ENCODE measurements at places on chromosomes 3 and 15. TPM values are rescaled to one million over a fixed set of nuclear protein-coding genes. Genes with fewer than 3 reads are reported as not detected.

SKOR1 gene
- 0.07 TPM for total RNA-seq

SLC25A36 gene
- 89.6 TPM for total RNA-seq

TMEM212 gene
- total RNA-seq: not detected

SLC51A gene
- total RNA-seq: not detected

PTPRG gene
- 73.9 TPM for total RNA-seq

TIPIN gene
- 18.8 TPM for total RNA-seq

PRR20G gene
- not detected for total RNA-seq

SLC24A5 gene
- 0.07 TPM for total RNA-seq

ALG1L2 gene
- total RNA-seq: 0.27 TPM

EPB42 gene
- total RNA-seq: not detected

SLC9C1 gene
- total RNA-seq: 0.57 TPM

CD47 gene
- total RNA-seq: 73.4 TPM

SPESP1 gene
- 2.1 TPM for total RNA-seq

SNTN gene
- not detected for total RNA-seq

ROPN1 gene
- not detected for total RNA-seq
